ENCODE measurements at places on chromosomes 5 and 9.

GRCh38 chr9:79809931-79810330 lies 238.2 kb downstream of the TLE4 start:
- no peak for DNase-seq

DNA sequence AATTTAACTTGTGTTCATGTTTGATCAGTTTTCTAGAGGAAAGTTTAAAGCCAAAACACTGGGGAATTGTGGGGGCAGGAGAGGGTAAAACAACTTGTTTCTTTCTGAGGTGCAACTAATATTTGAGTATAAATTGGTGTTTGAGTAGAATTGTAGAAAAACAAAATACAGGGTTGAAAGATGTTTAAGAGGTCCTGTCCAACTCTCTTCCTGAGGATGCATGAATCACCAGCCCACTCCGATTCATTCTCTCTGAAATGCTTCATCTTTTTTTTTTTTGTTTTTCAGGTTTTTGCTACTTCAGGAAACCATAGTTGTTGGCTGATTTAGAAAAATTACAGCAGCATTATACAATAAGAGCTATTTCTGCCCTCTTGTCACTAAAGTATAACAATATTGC lies 42.4 kb upstream of the TMC1 start:
- DNase-seq, result no peak

- no peak for DNase-seq
Measured at GRCh38 chr9:34809504-34810186, 99.7 kb upstream of the CCL21 start.

DNA sequence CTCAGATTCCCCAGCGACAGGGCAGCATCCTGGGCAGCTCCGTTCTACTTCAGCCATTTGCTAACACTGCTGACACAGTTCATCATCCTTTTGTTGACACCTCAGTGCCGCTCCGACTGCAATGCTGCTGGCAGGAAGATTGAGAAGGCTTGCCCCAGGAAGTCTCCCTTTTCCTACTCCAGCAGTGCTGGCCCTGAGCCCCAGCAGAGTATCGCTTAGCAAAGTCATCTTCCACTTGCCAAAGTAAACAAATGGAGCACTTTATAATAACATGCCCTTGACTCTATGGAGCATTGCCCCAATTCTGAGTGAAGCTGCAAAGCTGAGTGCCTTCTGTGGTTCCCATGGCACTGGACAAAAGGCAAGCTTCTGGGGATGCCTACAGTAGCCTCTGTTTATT lies 32.2 kb downstream of the PRLR start:
- no peak for DNase-seq

DNA sequence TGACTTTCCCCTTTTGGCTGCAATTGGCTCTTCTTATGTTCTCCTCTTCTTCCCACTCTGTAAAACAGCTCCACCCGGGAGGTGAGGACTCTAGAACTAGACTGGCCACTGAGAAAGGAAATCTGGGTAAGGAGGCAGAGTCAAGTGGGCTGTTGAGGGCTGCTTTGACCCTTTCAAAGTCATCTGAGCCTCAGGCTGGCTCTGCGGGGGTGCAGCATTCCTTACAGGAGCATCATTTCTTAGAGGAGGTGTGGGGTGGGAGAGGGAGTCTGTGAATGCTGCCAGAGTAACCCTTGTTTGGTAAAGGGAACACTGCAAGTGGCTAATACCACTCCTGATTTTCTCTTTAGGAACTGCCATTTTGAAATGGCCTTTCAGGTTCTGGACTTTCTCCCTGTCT lies 377.7 kb upstream of the SMARCA2 start:
- no peak for DNase-seq

DNA sequence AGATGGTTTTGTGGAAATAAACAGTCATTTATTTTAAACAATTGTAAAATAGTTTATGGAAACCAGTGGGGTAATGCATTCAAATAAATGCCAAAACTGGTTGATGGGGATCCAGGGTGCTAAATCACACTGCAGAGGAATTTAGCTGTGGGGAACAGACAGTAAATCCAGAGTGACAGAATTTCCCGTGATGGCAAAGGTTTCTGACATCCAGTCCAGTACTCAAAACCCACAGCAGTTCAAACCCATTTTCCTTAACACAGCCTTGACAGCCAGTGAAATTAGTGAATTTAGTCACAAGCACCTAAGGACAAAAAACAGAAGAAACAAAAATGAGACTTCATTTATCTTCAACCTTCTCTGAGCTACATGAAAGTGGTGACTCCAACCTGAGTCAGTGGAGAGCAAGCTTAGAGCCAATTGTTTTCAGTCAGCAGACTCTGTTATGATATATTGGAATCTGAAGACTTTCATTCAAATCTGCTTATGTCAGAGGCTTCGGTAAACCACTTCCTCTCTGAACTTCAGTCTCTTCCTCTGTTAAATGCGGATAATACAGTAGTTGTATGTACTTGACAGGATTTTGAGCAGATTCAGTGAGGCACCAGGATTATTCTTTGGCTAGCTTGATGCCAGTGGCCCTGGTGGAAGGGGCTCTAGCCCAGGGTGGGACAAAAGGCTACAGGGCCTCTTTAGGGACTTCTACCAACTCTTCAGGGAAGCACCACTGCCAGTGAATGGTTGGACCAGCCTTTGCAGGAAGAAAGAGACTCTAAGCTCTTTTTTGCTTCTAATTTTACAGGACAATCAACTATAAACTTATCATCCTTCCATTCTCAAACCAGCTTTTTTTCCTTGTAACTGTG lies 185.3 kb downstream of the MAPKAP1 start:
- no peak for DNase-seq

GRCh38 chr9:12958279-12958678 lies 183.5 kb downstream of the LURAP1L start:
- no peak for DNase-seq

DNA sequence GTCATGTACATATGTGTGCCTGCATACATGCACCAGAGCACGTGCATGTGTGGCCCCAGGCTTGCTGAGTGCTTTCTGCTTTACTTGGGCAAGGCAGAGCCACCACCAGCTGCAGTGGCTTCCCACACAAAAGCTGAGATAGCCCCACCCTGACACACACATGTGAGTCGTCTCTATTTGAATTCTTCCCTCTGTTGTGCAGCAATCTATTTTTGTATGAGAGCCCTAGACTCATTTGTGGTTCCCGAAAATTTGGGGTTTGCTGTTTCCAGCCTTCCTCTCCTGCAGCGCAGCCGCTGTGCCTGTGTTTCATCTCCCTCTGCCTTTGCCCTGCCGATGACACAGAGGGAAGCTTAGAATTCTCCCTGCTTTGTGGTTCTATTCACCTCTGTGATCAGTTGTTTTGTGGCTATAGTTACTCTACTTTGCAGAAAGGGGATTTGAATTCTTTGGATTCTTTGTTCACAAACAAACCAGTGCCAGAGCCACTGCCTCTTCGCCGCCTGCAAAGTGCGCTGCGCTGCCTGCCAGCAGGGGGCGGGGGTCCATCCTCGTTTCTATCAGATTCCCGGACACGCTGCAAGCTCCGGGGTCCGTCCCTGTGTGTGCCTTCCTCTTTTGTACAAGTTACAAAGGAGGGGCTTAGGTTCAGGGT lies 95.8 kb upstream of the DAP start:
- DNase-seq, result peak; percentile 72

- no peak for DNase-seq
Measured at GRCh38 chr5:94199566-94199965, 418.8 kb downstream of the KIAA0825 start.

DNA sequence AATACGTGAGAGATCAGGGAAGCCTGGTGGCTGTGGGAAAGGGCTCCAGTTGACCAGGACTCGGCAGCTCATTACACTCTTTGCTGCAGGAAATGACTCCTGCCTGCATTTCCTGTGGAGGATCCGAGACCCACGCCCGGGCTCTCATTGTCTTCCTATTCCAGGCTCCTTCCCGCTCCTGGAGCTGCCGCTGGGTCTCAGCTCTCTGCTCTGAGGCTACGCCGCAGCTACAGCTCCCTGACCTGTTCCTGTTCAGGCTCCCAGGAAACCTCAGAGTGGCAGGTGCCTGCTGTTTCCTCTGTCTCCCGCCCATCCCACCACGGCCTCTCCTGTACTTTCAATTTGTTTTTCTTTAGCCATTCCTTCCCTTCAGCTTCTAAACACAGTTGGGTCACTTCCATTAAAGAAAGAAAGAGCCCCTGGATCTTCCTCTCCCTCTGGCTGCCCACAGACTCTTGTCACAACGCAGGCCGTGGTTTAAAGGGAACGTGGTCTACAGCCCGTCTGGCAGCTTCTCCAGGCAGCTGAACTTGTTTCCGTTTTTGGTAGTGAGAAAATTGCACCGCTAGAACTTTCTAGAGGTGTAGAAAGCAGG lies 71.5 kb downstream of the IL6ST start:
- DNase-seq, result no peak

All from midbrain (tissue), 1 donor.